ENCODE measurements at places on chromosomes 1 and 21. TPM values are rescaled to one million over a fixed set of nuclear protein-coding genes. Genes with fewer than 3 reads are reported as not detected.

Gene SLC9C2
- 0.83 TPM for total RNA-seq

Gene LIPI
- not detected for total RNA-seq

Gene OR2L3
- total RNA-seq = not detected

Gene AMPD1
- total RNA-seq = not detected

Gene KLHDC7A
- not detected for total RNA-seq

Gene BSND
- not detected for total RNA-seq

Gene C4BPA
- total RNA-seq = 1.5 TPM

DNA sequence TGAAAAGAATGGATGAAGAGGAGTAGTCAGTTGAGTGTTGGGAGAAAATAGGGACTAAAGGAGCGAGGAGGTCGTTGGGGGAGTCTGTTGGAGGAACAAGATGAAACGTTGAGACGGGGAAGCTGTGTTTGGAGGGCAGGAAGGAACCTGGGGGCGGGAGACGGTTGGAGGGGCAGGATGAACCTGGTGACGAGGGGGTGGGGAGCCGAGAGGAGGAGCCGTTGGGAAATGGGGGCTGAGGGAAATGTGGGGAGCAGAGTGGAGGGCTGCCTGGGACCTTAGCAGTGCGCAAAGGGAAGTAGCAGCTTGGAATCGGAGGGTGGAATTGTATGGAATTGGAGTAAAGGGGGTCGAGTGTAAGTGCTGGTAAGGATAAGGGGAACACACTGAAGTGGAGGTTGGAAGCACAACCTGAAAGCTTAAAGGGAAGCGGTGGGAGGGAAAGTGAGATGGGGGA lies 630 bp downstream of the MTF2 start:
- H3K36me3 ChIP-seq = no peaks in the 10 kb centered on the region
- no peaks in the 10 kb centered on the region for H3K4me1 ChIP-seq
- H3K27ac ChIP-seq = peak overlapping the region; percentile 93
- peak; percentile 23 for DNase-seq
- H3K4me3 ChIP-seq = peak overlapping the region; percentile 71

GRCh38 chr21:42539931-42540343 lies 26.3 kb downstream of the SLC37A1 start:
- H3K27me3 ChIP-seq = no peaks in the 10 kb centered on the region
- H3K4me3 ChIP-seq = no peak overlapping the region
- no peaks in the 10 kb centered on the region for H3K36me3 ChIP-seq

DNA sequence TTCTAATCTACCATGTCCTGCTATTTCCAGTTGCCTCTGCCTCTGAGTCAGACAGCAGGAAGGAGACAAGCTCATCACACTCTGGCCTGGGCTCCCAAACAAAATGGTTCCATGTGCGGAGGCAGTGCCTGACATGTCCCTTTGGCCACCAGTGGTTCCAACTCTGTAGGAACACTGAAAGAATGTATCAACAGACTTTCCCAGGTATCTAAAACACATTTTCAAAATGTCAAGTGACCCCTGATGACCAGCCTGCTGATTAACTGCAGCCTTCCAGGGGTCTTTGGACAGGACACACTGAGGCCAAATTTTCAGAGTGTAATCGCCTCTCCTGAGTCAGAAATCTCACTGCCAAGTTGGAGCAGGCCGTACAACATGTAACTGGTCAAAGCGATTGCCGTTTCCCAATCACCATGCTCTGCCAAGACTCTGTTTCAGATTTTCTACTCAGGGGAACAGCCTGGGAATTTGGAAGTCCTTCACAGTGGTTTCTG lies 172.7 kb downstream of the TPR start:
- no peaks in the 10 kb centered on the region for H3K36me3 ChIP-seq
- peak; percentile 37 for DNase-seq
- H3K4me1 ChIP-seq = no peaks in the 10 kb centered on the region
- H3K27me3 ChIP-seq = no peaks in the 10 kb centered on the region
- no peak overlapping the region for H3K27ac ChIP-seq

GRCh38 chr1:30735668-30736498 lies 12.5 kb upstream of the MATN1 start:
- no peaks in the 10 kb centered on the region for H3K36me3 ChIP-seq
- H3K27ac ChIP-seq = no peak overlapping the region
- DNase-seq = no peak

DNA sequence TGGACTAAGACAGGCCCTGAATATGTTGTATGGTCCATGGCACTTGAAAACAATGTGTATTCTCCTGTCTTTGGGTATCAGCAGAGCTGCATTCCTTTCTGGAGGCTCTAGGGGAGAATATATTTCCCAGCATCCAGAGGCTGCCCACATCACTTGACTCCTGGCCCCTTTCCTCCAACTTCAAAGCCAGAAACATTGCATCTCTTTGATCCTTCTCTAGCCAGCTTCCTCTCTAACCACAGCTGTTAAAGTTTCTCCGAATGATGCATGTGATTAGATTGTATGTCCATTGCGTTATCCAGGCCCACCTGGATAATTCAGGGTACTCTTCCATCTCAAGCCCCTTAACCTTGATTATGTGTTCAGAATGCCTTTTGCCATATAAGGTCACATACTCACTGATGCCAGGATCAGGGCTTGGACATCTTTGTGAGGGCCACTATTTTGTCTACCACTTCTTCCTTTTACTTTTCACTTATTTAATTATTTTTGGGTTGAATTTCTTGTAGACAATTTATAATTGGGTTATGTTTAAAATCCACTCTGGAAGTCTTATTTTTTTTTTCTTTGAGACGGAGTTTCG lies 5.3 kb downstream of the CHD1L start:
- no peaks in the 10 kb centered on the region for H3K4me1 ChIP-seq
- no peak overlapping the region for H3K27ac ChIP-seq
- DNase-seq = no peak
- no peaks in the 10 kb centered on the region for H3K27me3 ChIP-seq
- H3K36me3 ChIP-seq = no peaks in the 10 kb centered on the region
- H3K4me3 ChIP-seq = no peak overlapping the region

DNA sequence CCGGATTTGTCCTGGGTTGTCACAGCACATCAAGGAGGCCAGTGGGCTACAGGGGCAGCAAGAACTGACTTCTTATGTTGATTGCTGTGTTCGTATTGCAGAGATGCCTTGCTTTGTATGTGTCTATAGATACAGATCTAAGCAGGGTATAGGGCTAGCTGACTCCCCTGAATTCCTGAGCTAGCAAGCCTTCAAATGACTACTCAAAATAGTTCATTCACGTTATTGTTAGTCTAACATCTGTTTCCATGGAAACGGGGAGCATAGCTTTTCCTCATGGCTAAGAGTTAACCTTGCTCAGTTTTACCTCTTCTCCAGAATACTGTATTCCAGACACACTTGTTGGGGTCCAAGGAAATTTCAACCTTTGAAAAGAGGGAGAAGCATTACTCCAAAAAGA lies 24.1 kb downstream of the TRIM45 start:
- H3K4me1 ChIP-seq = no peaks in the 10 kb centered on the region
- DNase-seq = no peak

- no peaks in the 10 kb centered on the region for H3K27me3 ChIP-seq
- H3K4me1 ChIP-seq = peaks cover 5% of the 10 kb centered on the region
Observed at GRCh38 chr1:172322219-172323061, 98.0 kb upstream of the C1orf105 start.

DNA sequence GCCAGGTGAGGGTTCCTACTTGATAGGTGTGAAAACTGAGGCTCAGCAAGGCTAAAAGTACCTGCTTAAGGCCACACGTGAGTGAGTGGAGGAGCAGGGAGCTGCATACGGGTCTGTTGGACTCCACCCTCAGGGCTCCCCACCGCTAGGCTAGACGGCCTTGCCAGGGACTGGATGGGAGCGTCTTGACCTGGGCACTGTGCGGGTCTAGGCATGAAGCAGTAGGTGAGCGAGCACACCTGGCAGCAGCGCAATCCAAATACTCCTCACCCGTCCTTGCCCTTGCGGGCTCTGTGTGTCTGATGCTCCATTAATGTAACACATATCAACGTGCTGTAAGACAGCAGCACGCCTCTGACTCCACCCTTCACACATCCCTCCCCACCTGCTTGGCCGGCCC lies 94.0 kb downstream of the LACTBL1 start:
- no peaks in the 10 kb centered on the region for H3K27me3 ChIP-seq
- no peak overlapping the region for H3K4me3 ChIP-seq
- no peak overlapping the region for H3K27ac ChIP-seq
- no peaks in the 10 kb centered on the region for H3K36me3 ChIP-seq
- no peaks in the 10 kb centered on the region for H3K4me1 ChIP-seq
- DNase-seq = no peak

- no peak for DNase-seq
- H3K36me3 ChIP-seq = no peaks in the 10 kb centered on the region
- no peak overlapping the region for H3K4me3 ChIP-seq
- no peak overlapping the region for H3K27ac ChIP-seq
Observed at GRCh38 chr1:153745417-153745816, 17.6 kb downstream of the INTS3 start.

- no peak for DNase-seq
- H3K27ac ChIP-seq = no peak overlapping the region
- H3K4me3 ChIP-seq = no peak overlapping the region
- no peaks in the 10 kb centered on the region for H3K27me3 ChIP-seq
- no peaks in the 10 kb centered on the region for H3K4me1 ChIP-seq
Observed at GRCh38 chr1:165420655-165421054, 24.3 kb downstream of the RXRG start.

DNA sequence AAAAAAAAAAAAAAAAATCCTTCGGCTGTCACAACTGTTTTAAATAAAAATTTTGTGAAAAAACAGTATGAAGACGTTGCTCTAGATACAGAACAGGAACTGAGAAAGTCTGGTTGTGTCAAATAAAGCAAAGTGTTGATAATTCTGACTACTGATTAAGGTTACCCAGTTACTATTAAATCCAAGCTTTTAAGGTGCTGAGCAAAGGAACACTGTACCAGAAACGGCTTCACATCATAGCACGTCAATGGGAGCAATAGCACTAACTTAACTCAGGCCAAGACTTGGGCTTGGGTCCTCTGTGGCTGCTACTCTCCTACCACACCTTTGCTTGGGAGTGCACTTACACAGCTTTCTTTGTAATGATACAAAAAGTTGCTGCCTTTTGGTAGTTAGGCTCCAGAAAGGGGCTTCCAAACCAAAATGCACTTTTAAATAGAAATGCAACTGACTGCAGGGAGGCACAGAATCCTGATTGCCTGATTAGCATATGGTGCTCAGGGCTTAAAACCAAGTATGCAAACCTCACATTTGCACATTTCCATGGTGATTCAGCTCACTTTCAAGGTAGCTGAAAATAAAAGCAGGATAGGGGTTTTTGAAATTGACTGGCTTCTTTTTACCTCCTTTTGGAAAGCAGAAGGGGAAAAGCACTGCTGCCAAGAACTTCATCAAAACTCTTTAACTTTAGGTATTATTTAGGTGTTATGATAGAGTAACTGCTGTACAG lies 6.3 kb downstream of the MCL1 start:
- DNase-seq = no peak
- H3K27ac ChIP-seq = peak overlapping the region; percentile 99
- no peaks in the 10 kb centered on the region for H3K36me3 ChIP-seq
- H3K4me3 ChIP-seq = no peak overlapping the region
- H3K27me3 ChIP-seq = no peaks in the 10 kb centered on the region

DNA sequence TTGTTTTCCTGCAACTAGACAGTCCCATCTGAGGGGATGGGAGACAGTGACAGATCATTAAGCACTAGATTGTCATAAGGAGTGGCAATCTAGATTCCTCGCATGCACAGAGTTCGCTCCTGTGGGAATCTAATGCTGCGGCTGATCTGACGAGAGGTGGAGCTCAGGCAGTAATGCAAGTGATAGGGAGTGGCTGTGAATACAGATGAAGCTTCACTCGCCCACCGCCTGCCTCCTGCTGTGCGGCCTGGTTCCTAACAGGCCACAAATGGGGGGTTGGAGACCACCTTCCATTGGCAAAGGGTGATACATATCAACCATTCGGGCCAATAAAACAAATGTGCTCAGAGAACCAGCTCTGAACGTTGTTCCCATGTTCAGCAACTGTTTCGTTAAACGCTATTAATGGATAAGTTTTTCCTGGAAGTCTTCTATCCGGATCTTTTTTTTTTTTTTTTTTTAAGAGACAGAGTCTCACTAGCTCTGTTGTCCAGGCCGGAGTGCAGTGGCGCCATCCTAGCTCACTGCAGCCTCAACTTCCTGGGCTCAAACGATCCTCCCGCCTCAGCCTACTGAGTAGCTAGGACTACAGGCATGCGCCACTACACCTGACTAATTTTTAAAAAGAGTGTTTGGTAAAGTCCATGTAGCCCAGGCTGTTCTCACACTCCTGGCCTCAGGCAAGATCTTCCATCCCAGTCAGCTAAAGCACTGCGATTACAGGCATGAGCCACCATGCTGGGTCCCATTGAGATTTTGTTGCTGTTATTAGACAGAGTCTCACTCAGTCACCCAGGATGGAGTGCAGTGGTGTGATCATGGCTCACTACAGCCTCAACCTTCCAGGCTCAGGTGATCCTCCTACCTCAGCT lies 8.7 kb upstream of the RSRP1 start:
- H3K27me3 ChIP-seq = no peaks in the 10 kb centered on the region
- H3K36me3 ChIP-seq = no peaks in the 10 kb centered on the region
- H3K4me3 ChIP-seq = no peak overlapping the region
- no peak for DNase-seq

GRCh38 chr21:23960769-23961168 lies 1646.5 kb downstream of the MRPL39 start:
- no peak overlapping the region for H3K27ac ChIP-seq
- no peaks in the 10 kb centered on the region for H3K4me1 ChIP-seq
- H3K36me3 ChIP-seq = no peaks in the 10 kb centered on the region

- H3K4me3 ChIP-seq = no peak overlapping the region
- no peaks in the 10 kb centered on the region for H3K4me1 ChIP-seq
- H3K27ac ChIP-seq = no peak overlapping the region
- H3K27me3 ChIP-seq = no peaks in the 10 kb centered on the region
- no peak for DNase-seq
- no peaks in the 10 kb centered on the region for H3K36me3 ChIP-seq
Observed at GRCh38 chr1:185823467-185823866, 89.3 kb downstream of the HMCN1 start.

- H3K4me3 ChIP-seq = no peak overlapping the region
- H3K4me1 ChIP-seq = no peaks in the 10 kb centered on the region
- DNase-seq = no peak
- no peaks in the 10 kb centered on the region for H3K36me3 ChIP-seq
Observed at GRCh38 chr1:223423641-223424233, 30.5 kb downstream of the CCDC185 start.

DNA sequence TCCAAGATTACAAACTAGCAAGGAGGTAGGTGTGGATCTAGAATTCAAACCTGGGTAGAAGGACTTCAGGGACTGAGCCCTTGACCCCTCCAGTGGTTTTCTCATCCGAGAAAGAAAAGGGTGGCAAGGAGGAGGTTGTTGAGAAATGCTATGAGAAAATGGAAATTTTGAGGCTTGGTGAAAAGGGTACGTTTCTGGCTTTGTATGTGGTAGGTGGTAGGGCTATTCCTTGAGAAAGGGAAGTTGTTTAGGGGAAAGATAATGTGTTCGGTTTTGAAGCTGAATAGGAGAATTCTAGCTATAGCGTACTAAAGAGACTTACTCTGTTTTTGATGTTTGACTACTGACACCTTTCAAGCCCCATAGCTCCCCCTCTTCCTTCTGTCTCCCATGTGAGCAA lies 133.8 kb downstream of the CNIH3 start:
- H3K27me3 ChIP-seq = no peaks in the 10 kb centered on the region
- no peak overlapping the region for H3K4me3 ChIP-seq
- no peak for DNase-seq
- no peak overlapping the region for H3K27ac ChIP-seq

GRCh38 chr21:28892199-28893111 lies 100.2 kb downstream of the LTN1 start:
- no peaks in the 10 kb centered on the region for H3K4me1 ChIP-seq
- no peak overlapping the region for H3K27ac ChIP-seq
- DNase-seq = no peak
- H3K36me3 ChIP-seq = no peaks in the 10 kb centered on the region

- H3K4me1 ChIP-seq = peaks cover 9% of the 10 kb centered on the region
- no peak for DNase-seq
- H3K36me3 ChIP-seq = no peaks in the 10 kb centered on the region
- no peaks in the 10 kb centered on the region for H3K27me3 ChIP-seq
- no peak overlapping the region for H3K4me3 ChIP-seq
- no peak overlapping the region for H3K27ac ChIP-seq
Observed at GRCh38 chr21:41371685-41372030, 9.8 kb downstream of the MX2 start.

All from uterus (tissue), 4 donors.